ENCODE measurements at places on chromosomes 1 and 21.

DNA sequence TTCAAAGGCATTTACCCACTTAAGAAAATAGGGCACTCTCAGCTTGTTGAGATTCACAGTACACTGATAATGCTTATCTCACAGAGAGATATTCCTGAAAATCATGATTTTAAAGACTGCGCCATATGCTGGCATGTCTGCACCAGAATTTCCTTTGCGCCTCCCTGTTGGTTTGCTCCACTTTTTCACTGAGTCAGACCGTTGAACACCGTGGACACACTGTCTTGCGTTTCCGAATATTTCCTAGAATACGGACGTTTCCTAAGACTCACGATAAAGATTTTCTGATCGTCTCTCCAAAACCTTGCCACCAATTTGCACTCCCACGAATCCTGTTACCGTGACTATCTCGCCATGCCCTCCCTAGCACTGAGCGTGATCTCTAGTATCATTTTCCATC lies 497 bp upstream of the C1orf115 start:
- DNase-seq = no peak

DNA sequence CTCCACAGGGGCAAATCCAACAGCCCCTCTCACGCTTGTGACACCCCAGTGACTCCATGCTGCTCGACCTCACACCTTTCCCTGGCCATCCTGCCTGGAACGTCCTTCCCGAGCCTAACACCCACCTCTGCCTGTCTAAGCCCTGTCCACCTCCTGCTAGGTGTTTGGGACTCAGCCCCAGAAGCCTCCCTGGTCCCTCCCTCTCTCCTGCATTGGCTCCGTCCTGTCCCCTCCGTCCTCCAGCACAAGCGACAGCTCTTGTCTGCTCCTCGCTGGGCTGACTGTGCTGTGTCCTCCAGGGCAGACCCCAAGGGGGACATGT lies 102.0 kb upstream of the IFFO2 start:
- no peak for DNase-seq

DNA sequence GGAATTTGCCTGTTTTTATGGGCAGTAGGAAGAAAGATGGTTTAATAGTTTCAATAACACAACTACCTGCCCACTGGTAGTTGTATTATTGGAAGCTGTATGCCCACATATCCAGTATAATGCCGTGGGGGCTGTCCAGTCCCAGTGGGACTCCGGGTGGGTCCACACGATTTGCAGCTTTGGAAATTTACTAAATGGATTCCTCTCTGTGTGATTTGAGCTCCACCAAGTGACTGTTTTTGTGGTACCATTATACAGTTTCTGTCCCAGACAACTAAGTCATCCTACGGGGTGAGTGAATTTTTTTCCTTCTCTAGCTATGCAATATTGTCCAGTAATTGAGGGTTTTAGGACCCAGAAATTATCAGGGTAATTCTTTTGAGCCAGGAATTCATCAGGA lies 86.8 kb downstream of the PLA2G4A start:
- no peak for DNase-seq

- DNase-seq = peak; percentile 15
Observed at GRCh38 chr1:77888781-77889642, 588 bp downstream of the NEXN start.
